ENCODE measurements at places on chromosomes 16 and 17.

- DNase-seq = no peak
Measured at GRCh38 chr17:61757168-61757567, 106.2 kb downstream of the BRIP1 start.

GRCh38 chr17:50765454-50766221, 1.7 kb downstream of the ANKRD40CL start:
- no peak for DNase-seq

- DNase-seq = no peak
Measured at GRCh38 chr16:73878611-73879010, 418.0 kb upstream of the PSMD7 start.

- DNase-seq = no peak
Measured at GRCh38 chr17:50562242-50563091, 2.0 kb downstream of the CACNA1G start.

DNA sequence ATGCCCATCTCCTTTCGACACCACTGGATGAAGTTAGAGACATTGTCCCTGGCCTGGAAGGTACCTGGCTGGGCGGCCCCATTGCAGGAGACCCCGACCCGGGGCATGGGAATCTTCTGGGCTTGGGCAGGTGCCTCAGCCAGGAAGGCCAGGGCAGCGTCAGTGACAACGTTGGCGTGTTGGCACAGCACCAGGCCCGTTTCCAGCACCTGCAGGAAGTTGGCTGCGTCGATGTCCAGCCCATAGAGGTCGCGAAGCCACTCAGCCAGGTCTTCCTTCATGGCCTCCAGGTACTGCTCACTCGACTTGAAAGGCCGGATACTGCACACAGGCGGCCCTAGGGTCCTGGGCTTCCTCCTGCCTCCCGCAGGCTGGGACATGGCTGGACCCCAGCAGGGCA, 568 bp downstream of the GAS2L2 start:
- no peak for DNase-seq

DNA sequence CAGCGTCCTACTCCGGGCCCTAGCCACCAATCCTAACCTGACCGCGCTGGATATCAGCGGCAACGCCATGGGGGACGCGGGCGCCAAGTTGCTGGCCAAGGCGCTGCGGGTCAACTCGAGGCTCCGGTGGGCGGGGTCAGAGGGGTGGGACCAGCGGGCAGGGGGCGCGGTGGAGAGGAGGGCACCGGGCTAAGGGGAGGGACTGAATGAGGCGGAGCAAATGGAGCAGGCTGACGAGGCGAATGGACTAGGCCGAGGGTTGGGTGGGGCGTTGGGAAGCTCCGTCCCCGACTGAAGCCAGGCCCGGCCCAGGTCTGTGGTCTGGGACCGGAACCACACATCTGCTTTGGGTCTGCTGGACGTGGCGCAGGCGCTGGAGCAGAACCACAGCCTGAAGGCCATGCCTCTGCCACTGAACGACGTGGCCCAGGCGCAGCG, 4.6 kb downstream of the CARMIL2 start:
- DNase-seq = no peak

DNA sequence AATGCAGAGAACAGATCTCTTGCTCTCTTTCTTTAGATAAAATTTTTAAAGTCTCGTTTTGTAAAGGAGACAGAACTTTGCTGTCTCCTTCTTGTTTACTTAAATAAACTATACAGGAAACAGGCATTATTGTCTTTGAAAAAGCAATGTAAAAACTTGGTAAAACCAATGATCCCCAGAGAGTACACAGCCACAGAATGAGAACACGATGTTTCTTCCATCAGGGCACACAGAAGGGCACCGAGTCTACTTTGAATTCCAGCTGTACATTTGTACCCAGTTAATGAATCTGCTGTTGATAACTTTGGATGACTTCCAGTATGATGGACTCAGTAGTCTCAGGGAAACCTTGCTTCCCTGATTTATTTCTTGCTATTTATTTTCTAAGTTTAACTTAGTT, 8.1 kb upstream of the TMEM100 start:
- DNase-seq = no peak

DNA sequence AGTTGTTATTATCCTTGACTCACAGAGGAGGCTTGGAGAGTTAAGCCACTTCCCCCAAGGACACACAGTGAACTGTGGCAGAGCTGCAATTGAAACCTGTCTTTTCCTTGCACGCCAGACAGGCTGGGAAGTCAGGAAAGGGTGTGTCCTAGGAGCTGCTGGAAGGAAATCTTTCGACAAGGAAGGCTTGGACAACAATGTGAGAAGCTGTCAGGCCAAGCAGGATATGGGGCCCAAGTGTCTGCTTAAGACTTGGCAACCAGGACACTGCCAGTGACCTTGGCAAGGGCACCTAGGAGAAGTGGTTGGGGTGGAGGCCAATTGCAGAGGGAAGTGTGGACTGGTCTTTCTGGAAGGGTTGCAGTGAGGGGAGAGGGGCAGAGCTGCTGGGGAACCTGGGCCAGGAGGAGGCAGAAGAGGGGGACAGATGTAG, 2.1 kb upstream of the CAMKK1 start:
- no peak for DNase-seq

GRCh38 chr16:23566724-23567123, 9.2 kb downstream of the UBFD1 start:
- DNase-seq = no peak

DNA sequence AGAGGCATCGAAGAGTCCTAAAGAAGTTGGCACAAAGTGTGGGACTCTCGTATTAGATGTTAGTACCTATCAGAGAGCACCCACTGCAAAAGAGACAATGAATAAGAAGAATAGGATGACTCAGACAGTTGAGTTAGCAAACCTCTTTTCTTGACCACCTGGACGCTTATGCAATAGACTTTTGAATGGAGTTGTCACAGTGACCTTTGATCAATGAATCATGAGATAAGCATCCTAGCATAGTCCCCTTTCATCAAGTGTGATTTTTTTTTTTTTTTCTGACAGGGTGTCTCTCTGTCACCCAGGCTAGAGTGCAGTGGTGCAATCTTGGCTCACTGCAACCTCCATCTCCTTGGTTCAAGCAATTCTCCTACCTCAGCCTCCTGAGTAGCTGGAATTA, 1417.9 kb upstream of the GOT2 start:
- DNase-seq = no peak

GRCh38 chr16:73018821-73019456, 29.0 kb downstream of the ZFHX3 start:
- no peak for DNase-seq

GRCh38 chr16:77762262-77762661, 26.1 kb upstream of the VAT1L start:
- DNase-seq = no peak

DNA sequence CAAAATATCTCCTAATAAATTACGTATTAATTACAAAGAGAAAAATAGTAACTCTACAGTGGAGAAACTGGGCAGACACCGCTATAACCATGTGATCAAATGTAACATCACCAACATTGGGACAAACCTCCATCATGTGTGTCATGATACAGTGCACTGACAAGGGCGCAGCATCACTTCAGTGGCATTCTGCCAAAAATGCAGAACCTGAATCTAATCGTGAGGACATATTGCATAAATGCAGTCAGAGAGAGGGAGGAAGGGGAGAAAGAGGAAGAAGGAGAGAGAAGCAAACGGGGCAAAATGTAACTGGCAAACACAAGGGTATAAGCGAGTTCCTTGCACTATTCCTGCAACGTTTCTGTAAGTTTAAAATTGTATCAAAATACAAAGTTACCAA, 74.2 kb upstream of the MARCHF10 start:
- DNase-seq = no peak

GRCh38 chr17:67833946-67834631, 8.8 kb downstream of the BPTF start:
- no peak for DNase-seq

- no peak for DNase-seq
Measured at GRCh38 chr17:81402981-81403467, 7.8 kb downstream of the BAHCC1 start.

DNA sequence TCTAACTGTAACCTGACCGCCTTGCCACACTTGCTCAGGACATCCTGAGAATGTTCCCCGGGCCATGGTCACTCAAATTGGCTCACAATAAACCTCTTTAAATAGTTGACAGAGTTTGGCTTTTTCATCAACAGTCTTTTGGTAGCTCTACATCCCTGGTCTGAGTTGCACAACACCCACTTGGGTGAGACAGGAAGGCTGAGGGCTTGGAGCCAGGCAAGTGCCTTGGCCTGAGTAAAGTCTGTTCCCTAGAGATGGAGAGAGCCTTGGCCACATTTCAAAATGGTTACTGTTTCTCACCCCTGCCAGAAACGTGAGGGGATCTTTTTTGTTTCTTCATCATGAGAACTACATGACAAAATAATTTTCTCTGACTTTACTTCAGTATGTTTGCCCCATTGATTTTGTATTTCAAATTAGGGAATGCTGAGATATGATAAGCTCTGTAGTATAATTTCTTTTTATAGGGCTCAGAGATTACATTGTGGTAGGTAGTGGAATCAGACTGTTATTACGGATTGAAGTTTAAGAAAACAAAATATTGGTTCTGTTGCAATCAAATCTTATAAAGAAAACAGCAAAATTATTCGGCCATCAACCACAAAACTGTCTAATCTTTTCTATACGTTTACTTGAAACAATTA, 53.9 kb upstream of the NETO2 start:
- no peak for DNase-seq

DNA sequence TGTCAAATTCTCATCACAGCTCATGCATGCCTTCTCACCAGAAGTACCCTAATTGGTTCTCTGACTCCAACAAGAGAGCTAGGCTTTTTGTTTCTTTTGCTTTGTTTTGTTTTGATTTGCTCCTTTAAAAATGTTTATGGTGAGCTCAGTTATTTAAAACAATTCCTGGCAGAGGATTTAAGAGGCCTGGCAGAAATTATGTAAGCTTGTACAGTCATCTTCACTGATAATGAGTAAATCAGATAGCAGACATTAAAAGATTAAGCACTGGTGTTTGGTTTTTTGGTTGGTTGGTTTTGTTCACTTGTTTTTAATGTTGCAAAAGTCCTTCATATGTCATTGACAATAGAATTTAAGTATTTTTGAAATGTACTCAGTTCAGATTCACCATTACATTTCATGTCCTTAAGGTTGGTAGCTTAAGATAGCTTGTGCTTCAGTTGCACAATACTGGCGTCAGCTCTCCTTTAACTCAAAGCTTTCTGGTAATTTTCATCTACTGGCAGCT, 378.9 kb downstream of the CDH13 start:
- no peak for DNase-seq

DNA sequence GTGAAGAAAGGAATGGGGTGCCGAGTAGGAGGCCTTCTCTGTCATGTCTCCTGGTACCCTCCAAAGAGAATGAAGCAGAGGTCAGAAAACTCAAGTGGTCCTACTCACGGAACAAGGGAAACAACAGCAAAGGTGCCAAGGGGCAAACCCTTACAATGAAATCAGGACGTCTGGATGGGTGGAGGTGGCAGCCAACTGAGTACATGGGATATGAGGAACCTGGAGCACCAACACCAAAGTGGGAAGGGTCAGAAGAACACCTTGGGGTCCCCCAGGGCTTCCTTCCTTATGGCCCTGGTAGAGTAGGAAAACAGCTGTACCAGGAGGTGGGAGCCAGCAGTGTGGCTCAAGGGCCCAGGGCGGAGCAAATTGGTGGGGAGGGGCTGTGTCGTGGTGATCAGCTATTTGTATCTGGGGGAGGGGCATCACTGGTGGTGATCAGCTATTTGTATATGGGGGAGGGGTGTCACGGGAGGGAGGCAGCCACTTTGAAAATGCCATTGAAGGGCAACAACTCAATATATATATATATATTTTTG, 643 bp downstream of the HIGD1B start:
- no peak for DNase-seq

DNA sequence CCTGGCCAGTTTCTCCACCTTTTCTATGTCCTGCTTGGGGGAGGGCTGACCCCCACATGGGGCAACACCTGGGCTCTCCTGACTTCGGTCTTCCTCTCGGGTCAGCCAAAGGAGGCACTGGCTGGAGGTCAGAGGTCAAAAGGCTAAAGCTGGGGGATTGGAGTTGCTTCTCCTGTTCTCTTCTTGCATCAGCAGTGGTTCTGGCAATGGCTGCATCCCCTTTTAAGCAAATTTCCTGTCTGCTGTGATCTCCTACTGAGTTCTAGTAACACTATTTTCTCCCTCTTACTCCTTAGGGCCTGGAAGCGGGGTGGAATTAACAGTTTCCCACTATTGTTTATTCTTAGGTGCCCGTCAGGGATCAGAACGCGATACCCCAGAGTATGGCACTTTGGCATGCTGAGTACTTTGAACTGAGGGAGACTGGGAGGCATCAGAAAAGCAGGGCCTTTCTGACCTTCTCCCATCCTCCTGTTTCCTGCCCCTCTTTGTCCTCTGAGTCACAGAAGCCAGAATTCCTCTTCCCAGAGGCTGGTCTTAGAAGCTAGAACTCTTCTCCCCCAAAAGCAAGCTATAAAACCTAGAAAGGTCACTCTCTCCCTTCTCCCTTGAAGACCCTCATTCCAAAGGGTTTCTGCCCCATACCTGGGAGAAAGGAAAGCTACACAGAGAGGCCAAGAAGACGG, 268.2 kb downstream of the STX8 start:
- no peak for DNase-seq

- no peak for DNase-seq
Measured at GRCh38 chr16:11692651-11693050, 24.4 kb downstream of the SNN start.

GRCh38 chr17:72618001-72618509, 474.4 kb downstream of the SLC39A11 start:
- peak; percentile 6 for DNase-seq

DNA sequence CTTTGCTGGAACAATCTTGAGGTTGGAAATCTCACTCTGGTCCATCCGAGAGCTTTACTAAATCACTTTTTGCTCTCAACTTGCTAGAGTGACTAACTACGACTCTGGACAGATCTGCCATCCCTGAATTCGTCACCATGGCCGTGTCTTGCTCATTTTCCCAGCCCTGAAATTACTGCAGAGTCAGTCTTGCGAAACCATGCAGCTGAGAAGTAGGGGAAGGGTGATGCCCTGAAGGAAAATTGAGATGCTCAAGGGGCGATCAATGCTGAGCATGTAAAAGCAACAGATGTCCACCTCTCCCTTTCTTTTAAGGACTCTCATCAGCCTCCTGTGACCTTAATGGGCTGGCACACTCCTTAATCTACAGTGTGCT, 18.8 kb downstream of the PCTP start:
- DNase-seq = no peak

- no peak for DNase-seq
Measured at GRCh38 chr17:51228161-51228560, 31.7 kb downstream of the MBTD1 start.

All from stimulated activated CD8-positive, alpha-beta memory T cell treated with anti-CD3 and anti-CD28 coated beads, Interleukin-15, amount 100 ng/mL, for 1 hour (primary cell).